ENCODE measurements at places on chromosomes 5 and 9. TPM values are rescaled to one million over a fixed set of nuclear protein-coding genes. Genes with fewer than 3 reads are reported as not detected.

Gene PRSS3
- 3.9 TPM for total RNA-seq

Gene INSL4
- not detected for total RNA-seq

Gene PTPA
- 77.2 TPM for total RNA-seq

Gene PCDHA4
- 0.19 TPM for total RNA-seq

Gene KCNIP1
- 0.32 TPM for total RNA-seq

Gene GNA14
- 2.6 TPM for total RNA-seq
